M059J (cell line): ENCODE measurements at places on chromosomes 2 and 18.

DNA sequence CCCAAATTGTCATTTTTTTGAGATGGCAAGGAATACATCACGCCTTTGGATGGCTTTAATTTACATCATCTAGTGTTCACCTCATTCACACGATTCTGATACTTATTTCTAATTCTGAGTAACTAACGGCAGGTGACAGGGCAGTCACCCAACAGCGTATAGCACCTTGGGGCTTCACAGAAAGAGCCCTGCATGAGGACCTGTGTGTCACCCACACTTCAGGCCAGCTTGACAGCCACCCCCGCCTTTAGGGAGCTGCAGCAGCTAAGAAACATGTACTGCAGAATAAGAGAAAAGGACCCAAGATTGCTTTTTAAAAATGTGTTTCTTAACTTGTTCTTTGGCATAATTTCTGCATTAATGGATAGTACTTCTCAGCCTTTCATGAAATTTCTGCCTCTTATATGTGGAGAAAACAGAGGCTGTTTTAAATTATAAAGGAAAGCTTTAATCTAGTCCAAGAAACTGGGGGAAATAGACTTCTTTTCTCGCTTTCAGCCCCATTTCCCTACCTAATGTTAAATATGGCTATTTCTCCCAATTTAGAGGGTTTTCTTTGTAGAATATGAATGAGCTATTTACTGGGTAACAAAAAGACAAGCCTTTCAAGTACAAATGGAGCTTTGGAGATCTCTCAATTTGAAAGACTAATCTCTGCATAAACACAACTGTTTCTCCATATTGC is 245.1 kb downstream of the LDLRAD4 start:
- no peak for DNase-seq

DNA sequence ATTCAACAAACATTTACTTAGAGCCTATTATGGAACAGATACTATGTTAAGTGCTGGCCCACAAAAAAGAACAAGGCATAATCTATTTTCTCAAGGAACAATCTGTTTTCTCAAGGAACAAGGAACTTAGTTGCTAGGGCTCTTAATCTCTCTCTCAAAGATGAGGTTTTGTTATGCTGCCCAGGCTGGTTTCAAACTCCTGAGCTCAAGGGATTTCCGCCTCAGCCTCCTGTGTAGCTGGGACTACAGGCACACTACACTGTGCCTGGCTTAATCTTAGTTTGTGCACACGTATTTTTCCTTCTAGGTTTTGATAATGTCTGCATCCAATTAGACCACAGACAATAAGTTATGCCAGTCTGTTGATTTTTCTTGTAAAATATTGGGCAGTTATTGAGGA is 89.5 kb downstream of the PTH2R start:
- no peak for DNase-seq

- DNase-seq, result peak; percentile 33
Measured at GRCh38 chr2:222319586-222320435, 21.0 kb upstream of the PAX3 start.

- no peak for DNase-seq
Measured at GRCh38 chr2:148876202-148876594, 1.2 kb downstream of the KIF5C start.

- no peak for DNase-seq
Measured at GRCh38 chr18:69402533-69402989, 1.9 kb downstream of the DOK6 start.

DNA sequence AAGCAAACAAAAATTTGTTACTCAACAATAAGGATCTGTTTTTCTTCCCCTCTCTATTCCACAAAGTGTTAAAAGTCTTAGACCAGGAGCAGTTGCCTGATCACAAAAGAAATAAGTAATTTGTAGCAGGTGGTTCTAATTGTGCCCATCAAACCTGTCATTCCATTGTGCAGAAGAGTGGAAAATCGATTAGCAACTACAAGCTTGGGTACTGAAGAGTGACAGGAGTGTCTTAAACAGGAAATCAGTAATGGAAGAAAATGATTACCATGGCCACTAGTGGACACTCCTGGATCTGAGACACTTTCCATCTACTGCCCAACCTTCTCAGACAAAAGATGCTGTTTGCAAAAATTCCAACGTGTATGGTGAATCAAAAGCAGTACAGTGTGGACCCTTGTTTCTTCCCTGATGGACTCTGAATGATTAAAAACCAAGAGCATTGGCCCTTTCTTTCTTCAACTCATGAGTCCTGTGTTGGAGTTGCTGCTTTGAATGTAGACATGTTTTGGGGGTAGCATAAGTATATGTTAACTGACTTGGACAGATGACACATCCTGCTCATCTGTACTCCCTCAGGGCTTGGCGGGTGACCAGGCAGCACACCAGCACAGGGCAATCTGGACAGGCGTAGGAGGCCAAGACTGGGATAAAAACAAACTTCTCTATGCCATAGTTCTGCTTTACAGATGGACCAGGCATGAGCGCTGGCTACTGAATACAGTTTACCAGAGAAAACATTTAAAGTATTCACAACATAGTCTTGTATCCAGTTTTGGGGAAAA is 51.9 kb downstream of the PLA2R1 start:
- peak; percentile 66 for DNase-seq

GRCh38 chr2:9113262-9113661 is 93.3 kb upstream of the ASAP2 start:
- DNase-seq, result no peak

DNA sequence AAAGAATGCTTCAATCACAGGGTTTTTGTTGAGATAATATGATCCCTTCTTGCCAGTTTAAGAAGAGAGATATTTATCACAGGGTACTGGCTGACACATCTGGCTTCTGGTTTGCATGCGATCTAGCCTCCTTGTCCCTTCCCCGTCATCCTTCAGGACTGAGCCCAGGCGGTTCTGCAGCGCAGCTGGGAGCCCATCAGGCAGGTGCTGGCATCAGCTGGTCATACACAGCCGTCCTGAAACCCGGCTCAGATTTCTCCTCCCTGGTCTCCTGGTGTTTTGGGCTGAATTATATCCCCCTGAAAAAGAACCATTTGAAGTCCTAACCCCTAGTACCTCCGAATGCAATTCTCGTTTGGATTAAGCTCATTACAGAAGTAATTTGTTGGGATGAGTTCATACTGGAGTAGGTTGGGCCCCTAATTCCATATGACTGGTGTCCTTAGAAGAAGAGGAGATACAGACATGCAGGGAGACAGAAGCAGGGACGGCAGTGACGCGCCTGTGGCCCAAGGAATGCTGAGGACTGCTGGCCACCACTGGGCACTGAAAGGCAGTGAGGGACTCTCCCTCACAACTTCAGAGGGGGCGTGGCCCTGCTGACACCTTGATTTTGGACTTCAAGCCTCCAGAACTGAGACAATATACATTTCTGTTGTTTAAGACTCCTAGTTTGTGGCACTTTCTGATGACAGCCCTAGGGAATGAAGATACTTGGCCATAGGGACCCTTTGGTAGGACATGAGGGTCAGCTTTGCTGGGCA is 83.9 kb upstream of the ODC1 start:
- DNase-seq, result no peak

DNA sequence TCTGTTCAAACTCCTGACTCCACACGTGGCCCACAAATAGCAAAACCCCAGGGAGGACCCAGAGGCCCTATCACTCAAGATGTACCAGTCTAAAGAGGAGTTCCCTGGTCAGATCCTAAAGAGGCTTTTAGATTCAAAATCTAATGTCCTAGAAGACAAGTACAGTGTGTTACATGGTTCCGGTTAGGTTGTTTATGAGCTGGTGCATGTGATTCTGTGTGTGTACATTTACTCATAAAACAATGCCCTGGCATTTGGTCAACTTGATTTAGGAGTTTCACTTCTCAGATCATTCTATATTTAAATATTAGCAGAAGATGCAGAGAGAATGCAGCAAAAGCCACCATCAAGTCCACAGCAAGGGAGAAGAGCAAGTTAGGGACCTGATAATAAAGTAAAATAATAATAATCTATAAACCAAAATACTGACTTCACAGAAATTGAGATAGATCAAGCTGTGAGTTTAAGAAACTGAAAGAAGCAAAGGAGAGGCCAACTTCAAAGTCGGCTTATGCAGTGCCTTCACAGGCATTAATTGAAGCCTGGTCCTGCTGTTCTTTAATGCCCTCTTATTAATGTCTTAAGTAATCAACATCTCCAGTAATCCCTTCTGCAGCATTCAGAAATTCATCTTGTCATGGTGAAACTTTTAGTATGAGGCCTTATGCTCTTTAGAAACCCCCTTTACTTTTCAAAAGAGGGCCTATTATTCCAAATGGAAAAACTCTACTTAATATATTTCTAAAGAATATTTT is 4.2 kb upstream of the AP1S3 start:
- DNase-seq, result no peak

- DNase-seq, result no peak
Measured at GRCh38 chr2:157377861-157378260, 52.2 kb upstream of the ERMN start.

- DNase-seq, result no peak
Measured at GRCh38 chr2:196977507-196977906, 51.0 kb upstream of the PGAP1 start.

DNA sequence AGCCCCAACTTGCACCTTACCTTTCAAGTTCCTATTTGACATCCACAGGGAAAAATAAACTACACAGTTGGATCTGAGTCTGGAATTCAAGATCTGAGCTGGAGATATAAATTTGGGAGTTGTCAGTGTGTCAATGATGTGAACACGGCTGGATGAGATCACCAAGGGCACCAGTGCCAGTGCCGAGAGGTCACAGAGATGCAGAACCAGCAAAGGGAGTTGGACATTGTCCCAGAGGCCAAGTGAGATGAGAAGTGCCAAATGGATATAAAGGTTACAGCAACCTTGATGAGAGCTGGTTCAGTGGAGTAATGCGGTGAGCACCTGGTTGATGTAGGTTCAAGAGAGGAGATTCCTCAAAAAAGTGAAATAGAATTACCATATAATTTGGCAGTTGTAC is 24.8 kb downstream of the LRRFIP1 start:
- DNase-seq, result no peak

- DNase-seq, result peak; percentile 18
Measured at GRCh38 chr18:72672364-72673184, 128.4 kb upstream of the CBLN2 start.

- peak; percentile 69 for DNase-seq
Measured at GRCh38 chr2:241702155-241703031, 554 bp downstream of the ING5 start.

- peak; percentile 9 for DNase-seq
Measured at GRCh38 chr2:99297994-99298393, 3.0 kb downstream of the LYG1 start.

GRCh38 chr2:189086710-189087109 is 92.9 kb downstream of the COL5A2 start:
- peak; percentile 54 for DNase-seq

DNA sequence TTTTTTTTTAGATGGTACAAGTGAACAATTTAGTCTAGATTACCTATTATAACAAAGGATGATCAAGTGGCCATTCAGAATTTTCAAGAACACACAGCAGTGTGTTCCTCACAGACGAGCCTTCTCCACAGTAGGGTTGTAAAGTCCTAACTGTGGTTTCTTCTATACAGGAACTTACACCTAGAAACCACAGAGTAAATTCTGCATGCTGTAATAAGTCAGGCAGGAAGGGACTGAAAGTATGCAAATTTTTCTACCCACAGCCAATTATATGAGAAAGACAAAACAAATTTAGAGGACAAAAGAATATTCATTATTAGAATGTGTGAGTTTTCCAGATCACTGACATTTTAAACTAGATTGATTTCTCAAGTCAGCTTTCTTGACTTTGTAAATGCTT is 99.5 kb downstream of the RBMS1 start:
- DNase-seq, result peak; percentile 59

GRCh38 chr2:54310311-54310710 is 54.3 kb upstream of the TSPYL6 start:
- DNase-seq, result peak; percentile 55

- no peak for DNase-seq
Measured at GRCh38 chr2:101187131-101187530, 35.9 kb upstream of the TBC1D8 start.

DNA sequence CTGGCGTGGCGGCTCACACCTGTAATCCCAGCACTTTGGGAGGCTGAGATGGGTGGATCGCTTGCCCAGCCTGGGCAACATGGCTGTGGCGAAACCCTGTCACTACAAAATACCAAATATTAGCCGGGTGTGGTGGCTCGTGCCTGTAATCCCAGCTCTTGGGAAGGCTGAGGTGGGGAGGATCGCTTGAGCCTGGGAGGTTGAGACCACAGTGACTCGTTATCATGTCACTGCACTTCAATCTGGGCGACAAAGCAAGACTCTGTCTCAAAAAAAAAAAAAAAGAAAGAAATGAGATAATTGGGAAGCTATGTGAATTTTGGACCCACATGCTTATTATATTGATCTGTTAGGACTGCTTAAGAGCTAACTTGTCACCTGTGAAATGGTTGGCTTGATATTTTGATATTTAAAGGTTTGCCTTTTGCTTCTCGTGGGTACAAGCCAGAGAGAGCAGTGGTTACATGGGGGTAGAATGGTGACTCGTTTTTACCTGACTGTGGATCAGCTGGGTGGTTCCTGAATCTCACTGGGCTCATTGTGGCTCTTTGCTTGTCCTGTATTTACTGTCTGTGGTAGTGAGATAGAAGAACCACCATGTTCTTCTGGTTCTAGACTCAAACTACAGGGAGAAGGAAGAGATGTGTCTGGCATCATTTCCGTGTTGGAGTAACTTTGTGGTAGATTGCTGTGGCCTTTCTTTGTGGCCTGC is 28.9 kb downstream of the ZNF532 start:
- peak; percentile 79 for DNase-seq

DNA sequence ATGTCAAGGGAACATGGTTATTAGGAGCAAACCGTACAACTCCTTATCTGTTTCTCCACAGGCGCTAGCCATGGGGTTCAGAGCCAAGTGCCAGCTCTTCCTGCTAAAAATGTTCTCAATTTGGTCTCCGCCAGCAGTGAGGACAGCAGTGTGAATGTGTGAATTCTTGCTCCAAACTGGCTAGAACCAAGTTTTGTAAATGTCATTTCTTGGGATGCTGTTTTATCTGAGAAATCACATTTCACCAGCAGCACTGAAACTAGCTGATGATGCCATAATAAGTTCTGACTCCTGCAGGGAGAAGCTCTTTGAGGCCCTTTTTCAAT is 140.6 kb upstream of the LGALSL start:
- no peak for DNase-seq

GRCh38 chr18:54672846-54673475 is 81.9 kb downstream of the DYNAP start:
- peak; percentile 8 for DNase-seq

DNA sequence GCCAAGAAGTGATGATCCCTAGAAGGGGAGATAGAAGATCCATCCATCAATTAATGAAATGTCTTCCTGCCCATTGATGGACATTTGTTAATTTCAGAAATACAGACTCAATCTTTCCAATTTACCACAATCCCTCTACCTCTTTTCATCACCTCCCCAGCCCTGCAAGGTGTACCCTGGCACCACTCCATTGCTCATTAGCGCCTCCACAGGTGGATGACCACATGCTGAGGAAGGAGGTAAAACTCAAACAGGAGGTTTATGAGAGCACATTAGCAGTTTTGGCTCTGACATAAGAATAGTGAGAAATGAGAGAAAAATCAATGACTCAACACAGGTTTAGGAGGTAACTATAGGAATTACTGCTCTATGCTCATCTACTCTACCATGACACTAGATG is 208.0 kb downstream of the C1D start:
- DNase-seq, result no peak
